Suprapubic skin (tissue), 4 donors: ENCODE measurements at places on chromosomes 4 and X.

DNA sequence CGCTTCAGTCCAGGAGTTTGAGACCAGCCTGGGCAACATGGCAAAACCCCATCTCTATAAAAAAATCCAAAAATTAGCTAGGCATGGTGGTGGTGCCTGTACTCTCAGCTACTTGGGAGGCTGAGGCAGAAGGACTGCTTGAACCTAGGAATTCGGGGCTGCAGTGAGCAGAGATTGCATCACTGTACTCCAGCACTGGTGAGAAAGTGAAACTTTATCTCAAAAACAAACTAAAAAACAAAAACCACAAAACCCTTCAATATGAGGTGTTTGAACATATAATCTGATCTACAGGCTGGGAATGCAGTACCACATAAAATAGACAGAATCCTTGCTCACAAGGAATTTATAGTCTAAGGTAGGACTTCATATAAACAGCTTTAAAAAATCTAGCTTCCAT, 103.9 kb downstream of the PDS5A start:
- DNase-seq = no peak

DNA sequence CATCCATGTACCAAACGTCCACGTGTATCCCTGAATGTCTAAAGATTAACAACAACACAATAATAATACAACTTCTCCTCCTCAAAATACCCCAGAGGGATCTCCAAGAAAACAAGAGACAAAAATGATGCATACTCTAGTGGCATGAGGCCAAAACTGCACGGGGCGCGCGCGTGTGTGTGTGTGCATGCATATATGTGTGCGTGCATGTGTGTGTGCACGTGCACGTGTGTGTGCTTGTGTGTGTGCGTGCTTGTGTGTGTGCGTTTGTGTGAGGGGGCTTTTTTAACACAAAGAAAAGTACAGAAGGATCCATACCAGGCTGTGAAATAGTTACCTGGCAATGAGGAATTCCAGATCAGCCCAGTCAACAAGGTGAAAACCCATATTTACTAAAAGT, 48.5 kb downstream of the PRKX start:
- no peak for DNase-seq

- DNase-seq = no peak
Observed at GRCh38 chr4:162406637-162407365, 243.0 kb upstream of the FSTL5 start.

DNA sequence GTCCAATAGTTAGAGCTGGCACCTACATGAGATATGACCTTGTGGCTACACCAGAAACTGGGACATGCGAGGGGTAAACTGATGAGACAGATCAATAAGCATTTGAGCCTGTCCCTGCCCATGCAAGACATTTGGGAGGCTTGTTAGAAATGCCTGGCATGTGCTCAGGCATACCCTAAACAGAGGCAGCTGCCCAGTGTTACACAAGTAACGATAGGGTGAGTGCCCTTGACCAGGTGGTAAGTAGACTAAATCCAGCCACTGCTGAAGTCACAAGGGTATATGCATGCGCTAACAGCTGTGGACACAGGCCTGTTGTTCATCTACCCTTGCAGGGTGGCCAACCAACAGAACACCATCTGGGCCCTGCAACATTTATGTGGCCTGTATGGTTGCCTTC, 56.1 kb upstream of the CCDC149 start:
- no peak for DNase-seq

DNA sequence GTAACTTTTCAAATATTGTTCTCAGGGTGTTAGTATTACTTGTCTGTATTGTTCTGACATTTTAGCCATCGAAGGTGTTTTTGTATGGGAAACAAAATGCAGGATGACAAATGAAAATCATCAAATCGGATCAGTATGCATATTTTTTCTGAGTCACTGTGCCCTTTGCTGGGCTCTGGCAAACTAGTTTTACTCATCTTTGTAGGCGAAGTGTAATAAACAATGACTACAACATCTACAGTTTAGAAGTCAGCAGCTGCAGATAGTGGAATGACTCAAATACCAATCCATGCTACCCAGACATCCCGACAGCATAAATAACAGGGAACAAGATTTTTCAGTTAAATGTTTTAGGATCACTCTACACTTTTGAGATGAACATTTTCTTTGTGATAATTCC, 557.3 kb upstream of the TENM3 start:
- DNase-seq = no peak

DNA sequence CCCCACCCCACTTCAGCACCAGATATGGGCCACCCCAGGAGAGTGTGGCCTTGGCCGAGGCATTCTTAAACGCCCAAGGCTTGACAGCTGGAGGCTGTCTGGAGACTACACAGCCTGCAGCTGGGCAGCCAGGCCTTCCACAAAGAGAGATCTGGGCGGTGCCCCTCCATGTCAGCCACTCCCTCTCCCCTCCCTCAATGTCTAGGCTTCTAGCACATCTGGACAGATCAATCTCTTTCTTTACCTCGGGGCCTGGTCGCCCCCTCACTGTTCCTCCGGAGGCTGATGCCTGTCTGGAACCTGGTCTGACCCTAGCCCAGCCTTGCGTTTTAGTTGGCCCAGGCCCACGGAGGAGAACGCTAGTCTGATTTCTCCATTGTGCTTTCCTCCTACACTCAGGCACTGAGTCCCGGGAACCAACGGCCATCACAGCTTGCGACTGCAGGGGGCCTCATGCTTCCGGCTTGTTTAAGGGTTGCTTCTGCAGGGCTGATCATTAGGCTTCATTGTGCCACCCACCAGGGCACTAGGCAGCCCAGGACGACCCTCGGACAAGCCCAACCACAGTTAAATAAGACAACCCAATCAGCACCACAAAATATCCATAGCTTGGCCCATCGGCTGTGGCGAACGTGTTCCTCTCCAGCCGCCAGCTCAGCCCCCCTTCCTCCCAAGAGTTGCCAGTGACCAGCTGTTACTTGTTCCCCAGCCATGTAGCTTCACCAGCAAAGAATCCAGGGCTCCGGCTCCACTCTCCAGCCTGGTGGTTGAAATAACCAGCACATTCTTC, 200.6 kb downstream of the BCOR start:
- DNase-seq = no peak
